Aorta (tissue), 5 donors: ENCODE measurements at places on chromosomes 2 and 18. TPM values are rescaled to one million over a fixed set of nuclear protein-coding genes. Genes with fewer than 3 reads are reported as not detected.

- DNase-seq = no peak
Observed at GRCh38 chr2:187646556-187646955, 92.3 kb upstream of the TFPI start.

DNA sequence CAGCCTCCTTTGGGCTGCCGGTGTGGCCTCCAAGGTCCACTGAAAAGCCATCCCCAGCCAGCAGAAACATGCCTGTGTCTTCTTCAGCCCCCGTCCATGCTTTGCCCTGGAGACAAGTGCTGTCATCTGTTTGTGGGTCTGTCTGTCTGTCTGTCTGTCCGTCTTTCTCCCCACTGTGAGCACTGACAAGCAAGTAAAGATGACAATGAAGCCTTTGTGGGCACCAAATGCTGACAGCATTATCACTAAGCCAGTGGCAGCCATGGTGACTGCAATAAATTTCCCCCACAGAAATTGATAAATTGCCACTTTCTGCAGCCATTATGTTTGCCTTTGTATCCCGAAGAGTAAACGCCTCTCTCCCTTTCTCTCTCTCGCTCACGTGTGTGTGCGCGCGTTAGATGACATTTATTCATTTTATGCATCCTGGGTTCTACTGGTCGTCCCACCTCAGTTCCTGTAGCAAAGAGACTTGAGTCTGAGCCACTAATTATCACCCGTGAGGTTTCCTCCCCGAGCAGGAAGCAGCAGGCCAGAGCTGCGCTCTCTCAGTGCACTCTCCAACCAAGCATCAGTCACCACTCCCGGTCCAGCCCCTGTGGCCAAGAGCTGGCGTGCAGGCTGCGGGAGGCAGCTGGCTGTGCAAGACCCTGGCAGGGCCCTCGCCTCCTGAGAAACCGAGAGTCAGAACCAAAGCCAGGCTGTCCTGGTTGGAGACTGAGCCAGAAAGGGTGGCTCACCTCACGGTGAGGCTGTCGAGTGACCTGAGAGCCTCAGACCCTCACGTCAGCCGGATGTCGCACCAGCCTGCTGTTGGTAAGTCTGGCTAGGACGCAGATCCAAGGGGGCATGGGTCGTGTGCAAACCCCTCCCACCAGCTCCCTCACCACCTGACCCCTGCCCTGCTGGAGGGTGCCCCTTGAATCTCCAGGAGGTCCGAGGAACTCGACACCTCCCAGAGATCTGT lies 6.9 kb downstream of the STEAP3 start:
- DNase-seq = no peak

DNA sequence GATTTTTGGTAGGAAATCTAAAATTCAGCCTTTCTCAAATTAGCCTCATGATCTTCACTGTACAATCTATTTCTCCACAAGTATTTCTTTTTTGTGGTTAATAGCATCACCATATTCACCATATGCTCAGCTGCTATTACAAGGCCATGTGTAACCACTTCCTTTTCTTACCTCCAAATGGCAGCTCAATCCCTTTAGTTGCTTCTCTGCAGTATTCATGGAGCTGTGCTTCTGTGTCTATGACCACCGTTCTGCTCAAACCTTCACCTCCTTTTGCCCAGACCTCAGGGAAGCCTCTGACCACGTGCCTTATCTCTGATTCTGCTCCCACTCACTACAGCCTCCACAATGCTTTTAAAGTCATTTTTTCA lies 126.7 kb upstream of the TMEM200C start:
- no peak for DNase-seq

- DNase-seq = no peak
Observed at GRCh38 chr2:241562269-241562891, 3.8 kb downstream of the BOK start.

DNA sequence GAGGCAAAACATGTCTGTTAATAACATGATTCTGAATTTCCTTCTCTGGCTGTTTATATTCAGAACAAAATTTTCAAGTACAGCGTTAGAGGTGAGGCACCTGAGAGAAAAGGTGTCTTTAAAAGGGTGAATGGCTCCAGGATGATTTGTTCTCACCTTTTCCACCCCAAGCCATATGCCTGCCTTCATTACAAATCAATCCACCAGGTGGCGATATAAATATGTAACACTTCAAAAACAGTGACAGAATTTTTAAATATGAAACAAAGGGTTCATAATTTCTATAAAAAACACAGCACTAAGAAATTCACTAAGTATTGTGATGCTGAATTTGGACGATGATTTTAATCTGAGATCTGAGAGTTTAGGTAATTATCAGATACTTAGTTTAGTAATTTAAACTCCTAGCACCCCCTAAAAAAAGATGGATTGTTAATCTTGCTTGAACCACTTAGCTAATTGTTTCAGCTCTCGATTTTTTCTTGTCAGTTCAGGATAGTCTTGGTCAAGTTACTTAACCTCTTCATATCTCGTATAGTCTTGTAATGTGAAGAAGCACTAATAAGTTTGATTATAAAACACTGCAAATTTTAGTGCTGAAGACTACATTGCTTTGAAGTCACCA lies 528.8 kb downstream of the CPS1 start:
- no peak for DNase-seq

Gene SLC5A7
- total RNA-seq = 0.19 TPM
